ENCODE measurements at places on chromosomes 1 and 21.

- DNase-seq: no peak
These were observed 40.5 kb downstream of the TRIT1 start for GRCh38 chr1:39842836-39843235.

DNA sequence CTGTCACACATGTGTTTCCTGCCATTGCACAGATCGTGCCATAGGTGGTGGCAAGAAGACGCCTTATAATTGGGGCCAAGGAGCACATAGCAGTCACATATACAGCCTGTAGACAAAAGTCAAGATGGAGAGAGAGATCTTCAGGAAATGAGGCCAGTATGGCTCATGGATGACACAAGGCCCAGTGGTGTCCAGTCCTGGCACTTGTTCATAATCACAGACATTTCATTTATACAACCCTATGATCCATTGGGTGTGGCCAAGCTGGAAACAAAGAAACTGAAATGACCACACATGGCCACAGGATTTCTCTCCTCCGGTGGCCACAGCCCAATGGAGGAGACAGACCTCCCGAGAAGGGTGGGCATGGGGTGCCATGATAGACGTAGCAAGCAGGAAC lies 78.5 kb upstream of the KAZN start:
- DNase-seq: no peak

GRCh38 chr1:21344098-21344749 lies 54.0 kb upstream of the ECE1 start:
- no peak for DNase-seq

DNA sequence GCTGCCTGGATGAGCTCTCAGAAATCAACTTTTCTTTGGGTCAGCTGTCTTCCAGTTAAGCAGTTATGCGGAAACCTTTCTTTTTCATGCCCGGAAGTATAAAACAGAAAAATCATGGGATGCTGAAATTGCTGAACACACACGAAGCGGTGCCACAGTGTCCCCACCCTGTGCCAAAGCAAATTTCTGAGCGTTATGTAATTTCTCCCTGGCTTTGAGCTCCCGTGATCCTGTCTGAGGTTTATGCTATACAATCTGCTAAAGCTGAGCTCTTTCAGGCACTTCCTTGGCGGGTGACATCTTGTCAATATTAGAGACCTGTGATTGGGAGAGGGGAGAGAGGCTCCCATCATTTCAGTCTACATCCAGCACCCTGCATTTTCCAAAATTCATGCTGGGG lies 201.7 kb downstream of the ROR1 start:
- DNase-seq: no peak

GRCh38 chr1:177274687-177275211 lies 104.0 kb downstream of the BRINP2 start:
- no peak for DNase-seq

- no peak for DNase-seq
These were observed 5.5 kb upstream of the TNFRSF1B start for GRCh38 chr1:12161324-12161661.

DNA sequence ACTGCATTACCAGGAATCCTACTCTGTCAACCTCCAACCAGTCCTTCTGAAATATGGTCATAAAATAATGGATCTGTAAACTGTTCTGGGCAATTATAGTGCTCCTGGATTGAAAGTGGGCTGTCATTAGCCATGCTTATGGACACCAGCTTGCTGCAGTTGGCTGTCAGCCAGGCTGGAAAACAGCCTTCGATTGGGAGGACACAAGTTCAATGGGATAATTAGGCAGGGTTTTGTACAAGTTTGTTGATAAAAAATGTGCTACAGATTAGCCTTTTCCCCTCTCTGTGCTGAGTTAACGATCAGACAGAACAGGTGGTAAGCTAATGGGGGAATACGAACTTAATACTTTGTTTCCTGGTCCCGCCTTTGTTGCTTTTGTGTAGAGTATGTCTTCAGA lies 413.9 kb downstream of the DUSP10 start:
- DNase-seq: no peak

DNA sequence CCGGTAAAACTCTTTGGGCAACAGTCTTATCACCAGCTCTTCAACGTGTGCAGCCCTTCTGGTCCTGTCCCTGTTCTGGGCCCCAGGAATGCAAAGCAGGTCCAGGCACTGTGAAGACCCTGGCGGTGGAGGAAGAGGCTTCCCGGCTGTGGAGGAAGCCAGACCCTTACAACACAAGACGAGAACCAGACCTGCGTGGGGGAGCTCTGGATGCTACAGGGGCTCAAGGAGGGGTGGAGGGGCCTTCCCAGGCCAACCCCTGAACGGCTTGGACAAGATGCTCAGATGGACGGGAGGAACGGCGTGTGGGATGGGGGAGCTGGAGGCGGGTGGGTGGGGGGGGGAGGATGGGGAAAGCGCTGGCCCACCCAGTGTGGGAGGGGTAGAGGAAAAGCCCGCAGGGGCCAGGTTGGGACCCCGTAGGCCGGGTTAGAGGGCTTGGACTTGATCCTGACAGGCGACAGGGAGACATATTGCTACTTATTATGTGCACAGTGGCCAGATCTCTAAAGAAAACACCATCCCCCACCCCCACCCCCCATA lies 5.1 kb upstream of the OLIG2 start:
- DNase-seq: no peak

- DNase-seq: no peak
These were observed at the start of gene PLA2G4A for GRCh38 chr1:186828611-186829454. Gene PLA2G4A, plus strand, starts transcription at chr1:186828949. Its CDS starts 25,406 bp downstream, at chr1:186854355.

- DNase-seq: no peak
These were observed 104.2 kb downstream of the IGSF21 start for GRCh38 chr1:18211764-18212163.

GRCh38 chr1:226603022-226603857 lies 54.7 kb downstream of the STUM start:
- no peak for DNase-seq

DNA sequence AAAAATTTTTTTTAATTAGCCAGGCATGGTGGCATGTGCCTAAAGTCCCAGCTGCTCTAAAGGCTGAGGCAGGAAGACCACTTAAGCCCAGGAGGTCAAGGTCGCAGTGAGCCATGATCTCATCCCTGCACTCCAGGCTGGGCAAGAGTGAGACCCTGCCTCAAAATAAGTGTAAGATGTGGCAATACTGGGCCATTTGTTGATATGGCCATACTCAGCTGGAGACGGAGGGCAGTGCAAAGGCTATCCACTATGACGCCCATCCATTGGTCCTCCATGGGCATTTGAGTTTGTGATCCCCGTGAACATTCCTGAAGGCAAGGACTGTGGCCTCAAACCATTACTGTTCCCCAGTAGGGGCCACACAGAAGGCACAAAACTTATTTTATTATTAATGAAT lies 1.5 kb downstream of the CASP9 start:
- DNase-seq: no peak

GRCh38 chr1:202113690-202114300 lies 8.9 kb upstream of the GPR37L1 start:
- no peak for DNase-seq

GRCh38 chr1:185074307-185074706 lies 28.9 kb downstream of the RNF2 start:
- no peak for DNase-seq

- DNase-seq: no peak
These were observed 111.0 kb downstream of the ACTL8 start for GRCh38 chr1:17865912-17866739.

GRCh38 chr21:42117967-42118780 lies 47.1 kb downstream of the UMODL1 start:
- DNase-seq: no peak

GRCh38 chr1:241857131-241857530 lies 9.1 kb downstream of the EXO1 start:
- DNase-seq: no peak

GRCh38 chr1:14897997-14898645 lies 255.4 kb upstream of the TMEM51 start:
- DNase-seq: no peak

GRCh38 chr1:14899686-14900085 lies 253.9 kb upstream of the TMEM51 start:
- DNase-seq: no peak

DNA sequence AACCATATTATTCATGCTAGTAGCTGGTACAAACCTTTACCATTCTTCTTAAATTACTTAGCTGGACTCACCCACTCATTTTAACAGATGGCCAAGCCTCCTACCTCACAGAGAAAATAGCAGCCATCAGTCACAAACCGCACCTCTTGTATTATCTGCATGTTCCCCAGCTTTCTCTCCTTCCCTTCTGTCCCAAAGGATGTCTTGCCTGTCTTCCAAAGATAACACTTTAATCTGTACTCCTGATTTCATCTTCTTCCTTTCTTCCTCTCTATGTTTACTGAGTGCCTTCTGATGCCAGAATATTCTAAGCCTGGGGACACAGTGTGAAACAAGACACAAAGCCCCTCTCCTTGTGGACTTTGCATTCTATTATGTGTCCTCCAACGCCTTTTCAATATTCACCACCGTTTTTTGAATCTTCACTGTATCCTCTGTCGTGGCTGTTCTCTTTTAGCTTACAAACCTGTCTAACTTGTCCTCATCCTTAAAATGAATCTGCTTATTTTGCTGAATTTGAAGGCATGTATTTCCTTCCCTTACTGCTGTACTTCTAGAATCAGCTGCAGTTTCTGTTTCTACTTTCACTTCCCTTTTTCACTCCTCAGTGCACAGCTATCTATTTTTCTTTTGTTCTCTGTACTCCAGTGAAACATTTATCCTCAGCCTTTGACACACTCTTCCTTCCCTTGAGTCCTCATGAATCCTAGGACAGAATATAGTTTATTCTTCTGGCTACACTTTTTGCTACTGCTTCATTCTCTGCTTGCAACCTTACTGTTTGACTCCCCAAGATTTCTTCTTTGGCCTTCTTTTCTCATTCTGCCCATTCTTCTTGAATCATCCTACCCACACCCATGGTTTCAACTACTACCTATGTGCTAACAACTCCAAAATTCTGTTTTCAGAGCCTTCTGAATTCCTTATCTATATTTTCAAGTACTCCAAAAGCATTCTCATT lies 216.9 kb upstream of the SAMSN1 start:
- DNase-seq: no peak

- DNase-seq: no peak
These were observed 33.1 kb upstream of the WDTC1 start for GRCh38 chr1:27201295-27201694.

DNA sequence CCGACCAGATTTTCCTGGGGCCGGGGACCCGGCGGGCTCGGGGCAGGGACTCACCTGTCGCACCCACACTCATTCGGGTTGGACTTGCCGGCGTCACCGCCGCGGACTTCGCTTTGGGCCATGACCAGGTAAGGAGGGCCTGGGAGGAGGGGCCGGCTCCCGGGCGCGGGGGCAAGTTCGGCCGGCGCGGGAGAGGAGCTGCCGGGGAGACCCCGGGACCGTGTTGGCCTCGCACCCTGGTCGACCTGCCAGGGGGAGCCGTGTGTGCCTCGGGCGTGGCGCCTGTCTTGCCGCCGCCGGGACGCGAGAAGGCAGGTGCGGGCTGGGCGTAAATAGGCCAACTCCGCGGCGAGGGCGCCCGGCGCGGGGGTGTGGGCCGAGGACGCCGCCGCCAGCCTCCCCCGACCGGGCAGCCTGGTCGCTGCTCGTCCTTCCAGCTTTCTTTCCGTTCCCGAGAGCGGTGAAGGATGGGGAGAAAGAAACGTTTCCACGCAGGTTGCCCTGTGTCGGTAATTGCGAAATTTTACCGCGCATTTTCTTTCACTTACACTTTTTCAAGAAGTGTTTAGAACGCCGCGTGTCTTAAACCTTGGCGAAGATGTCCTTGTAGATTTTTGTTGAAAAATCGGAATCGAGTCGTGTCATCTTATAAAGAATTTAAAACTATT lies 558 bp downstream of the USP1 start:
- DNase-seq: no peak

DNA sequence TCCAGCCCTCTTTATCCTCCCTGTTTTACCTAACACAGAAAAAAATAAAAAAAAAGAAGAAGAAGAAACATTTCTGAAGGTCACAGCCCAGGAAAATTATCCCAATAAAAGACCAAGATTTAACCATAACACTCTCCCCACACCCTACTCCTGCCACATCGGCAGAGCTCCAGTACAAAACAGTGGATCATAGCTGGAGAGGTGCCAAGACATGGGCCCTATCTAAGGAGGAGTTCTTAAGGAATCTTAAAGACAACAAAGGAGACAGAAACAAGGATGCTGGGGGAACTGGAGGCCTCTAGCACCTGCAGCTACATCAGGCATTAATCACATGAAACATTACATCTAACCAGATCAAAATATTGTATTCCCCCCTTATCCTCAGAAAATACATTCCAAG lies 432.8 kb downstream of the MATN1 start:
- no peak for DNase-seq

DNA sequence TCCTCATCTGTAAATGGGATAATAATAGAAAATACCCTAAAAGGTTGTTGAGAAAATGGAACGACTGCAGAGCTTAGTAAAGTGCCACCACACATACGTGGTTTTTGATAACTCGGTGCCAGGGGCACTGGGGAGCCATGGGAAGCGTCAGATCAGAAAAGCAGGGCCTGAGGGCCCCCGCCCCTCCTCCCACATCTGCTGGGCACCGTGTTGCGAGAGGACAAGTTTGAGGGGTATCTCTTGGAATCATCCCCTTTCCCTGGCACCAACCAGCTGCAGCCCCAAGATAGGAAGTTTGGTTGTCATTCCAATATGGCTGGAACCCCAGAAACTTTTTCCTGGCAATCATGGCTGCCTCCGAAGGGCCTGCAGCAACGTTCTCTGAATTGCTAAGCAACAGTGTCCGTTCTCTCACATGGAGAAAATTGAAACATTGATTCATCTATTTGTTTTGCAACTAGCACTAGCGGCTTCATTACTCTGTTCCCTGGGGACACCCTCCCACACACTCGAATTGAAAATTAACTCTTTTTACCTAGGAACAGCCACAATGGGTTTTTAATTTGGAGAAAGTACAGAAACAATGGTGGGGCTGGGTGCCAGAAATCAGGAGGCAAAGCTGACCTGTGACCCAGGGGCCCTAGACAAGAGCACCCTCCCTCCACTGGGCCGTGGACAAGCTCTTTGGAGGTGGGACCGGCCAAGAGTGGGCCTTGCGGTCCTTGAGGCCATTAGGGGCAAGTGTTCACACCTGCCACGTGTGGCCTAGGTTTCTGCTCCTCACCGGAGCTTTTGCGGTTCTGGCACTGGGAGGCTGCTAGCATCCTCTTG lies 190.0 kb upstream of the VAMP3 start:
- no peak for DNase-seq

GRCh38 chr1:67653304-67653703 lies 31.7 kb upstream of the GADD45A start:
- DNase-seq: no peak

GRCh38 chr21:29481081-29481480 lies 182.4 kb downstream of the BACH1 start:
- no peak for DNase-seq

- no peak for DNase-seq
These were observed 539.2 kb upstream of the PRMT6 start for GRCh38 chr1:106517224-106517623.

Measured in thoracic aorta (tissue), 2 donors.